EH (cell line): ENCODE measurements at places on chromosomes 7 and 10.
A peak's percentile ranks its signal among the peaks of the same experiment; 100 is the strongest.

- DNase-seq, result no peak
Observed at GRCh38 chr10:25280573-25280972, 105.8 kb downstream of the GPR158 start.

DNA sequence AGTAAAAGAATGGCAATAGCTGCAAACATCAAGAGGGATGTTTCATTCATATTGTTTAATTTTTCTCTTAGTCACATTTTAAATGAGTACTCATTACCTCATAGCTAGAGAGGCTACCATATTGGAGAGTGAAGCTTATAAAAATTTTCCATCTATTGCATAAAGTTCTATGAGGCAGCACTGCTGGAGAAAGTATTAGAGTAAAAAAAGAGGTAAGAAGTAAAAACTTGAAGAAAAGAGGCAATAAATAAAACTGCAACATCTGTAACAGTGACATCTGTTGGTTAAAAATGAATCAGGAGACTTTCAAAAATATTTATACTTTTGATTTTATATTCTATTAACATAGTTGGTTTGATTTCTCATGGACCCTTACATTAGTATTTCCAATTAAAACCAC lies 284.5 kb upstream of the SEMA3D start:
- DNase-seq, result peak; percentile 20

DNA sequence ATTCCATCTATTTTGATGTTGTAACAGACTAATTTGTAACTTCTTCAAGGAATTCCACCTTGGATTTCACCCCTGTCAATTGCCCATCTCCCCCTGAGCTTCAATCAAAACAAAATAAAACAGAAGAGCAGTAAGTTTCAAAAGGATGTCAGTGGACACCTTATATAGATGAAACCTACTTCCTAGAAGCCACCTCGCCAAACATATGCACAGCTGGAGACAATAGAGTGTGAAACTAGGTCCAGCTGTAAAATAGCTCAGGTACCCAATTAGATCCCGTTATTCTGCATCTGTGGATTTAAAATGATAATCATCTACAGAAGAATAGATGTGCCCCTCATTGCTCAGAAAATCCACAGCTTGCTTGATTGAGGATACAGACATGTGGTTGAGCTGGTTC lies 598.6 kb downstream of the SH2D4B start:
- DNase-seq, result no peak

- no peak for DNase-seq
Observed at GRCh38 chr10:111187096-111187495, 110.3 kb downstream of the ADRA2A start.

DNA sequence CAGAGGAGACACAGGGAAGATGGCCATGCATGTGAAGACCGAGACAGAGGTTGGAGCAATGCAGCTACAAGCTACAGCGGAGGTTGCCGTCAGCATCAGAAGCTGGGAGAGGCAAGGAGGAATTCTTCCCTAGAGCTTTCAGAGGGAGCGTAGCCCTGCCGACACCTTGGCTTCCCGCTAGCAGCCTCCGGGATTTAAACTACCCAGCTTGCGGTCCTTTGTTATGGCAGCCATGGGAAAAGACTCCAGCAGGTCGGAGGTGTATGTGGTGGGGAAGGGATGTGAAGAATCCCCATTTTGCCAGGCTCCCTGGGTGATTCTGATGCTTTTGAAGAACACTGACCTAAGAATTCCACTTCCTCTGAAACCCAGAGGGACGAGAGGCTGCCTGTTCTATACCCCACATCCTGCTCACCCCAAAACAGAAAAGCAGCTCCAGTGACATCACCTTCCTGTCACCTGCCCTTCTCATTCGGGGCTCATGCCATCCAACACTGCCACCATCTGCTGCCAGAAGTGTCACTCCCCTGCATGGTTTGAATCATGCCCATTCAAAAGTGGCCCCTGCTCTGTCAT lies 3.3 kb upstream of the SEPHS1 start:
- DNase-seq, result no peak

DNA sequence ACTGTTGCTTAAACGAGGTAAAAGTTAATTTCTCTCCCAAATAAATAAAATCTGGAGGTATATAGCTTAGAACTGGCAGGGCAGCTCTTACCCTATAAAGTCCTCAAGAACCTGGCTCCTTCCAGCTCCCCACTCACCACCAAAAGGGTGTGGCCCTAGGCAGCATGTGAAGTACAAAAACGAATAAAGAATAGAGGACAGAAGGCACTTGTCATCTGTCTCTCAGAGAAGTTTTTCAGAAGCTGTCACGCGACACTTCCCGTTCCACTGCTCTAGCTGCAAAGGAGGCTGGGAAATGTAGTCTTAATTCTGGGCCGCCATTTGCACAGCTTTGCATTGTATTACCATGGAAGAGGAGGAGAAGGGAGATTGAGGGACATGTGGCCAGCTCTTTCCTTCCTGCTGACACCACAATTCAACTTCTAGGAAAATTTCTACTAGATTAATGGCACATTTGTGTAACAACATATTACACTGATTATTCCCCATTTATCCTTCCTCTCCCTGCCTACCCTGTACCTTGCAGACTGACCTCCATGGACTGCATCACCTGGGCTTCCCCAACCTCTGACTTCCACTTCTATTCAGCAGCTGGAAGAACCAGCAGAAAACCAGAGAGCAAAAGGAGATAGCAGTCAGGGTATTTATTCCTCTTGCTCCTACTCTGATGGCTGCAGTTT lies 62.2 kb downstream of the CCDC71L start:
- peak; percentile 73 for DNase-seq

- no peak for DNase-seq
Observed at GRCh38 chr7:141421306-141421705, 129.9 kb upstream of the AGK start.

GRCh38 chr7:157769526-157770215 lies 432.9 kb downstream of the DNAJB6 start:
- DNase-seq, result no peak

- DNase-seq, result no peak
Observed at GRCh38 chr7:2007551-2007950, 225.2 kb downstream of the MAD1L1 start.

GRCh38 chr10:437698-438490 lies 251.6 kb downstream of the DIP2C start:
- no peak for DNase-seq

DNA sequence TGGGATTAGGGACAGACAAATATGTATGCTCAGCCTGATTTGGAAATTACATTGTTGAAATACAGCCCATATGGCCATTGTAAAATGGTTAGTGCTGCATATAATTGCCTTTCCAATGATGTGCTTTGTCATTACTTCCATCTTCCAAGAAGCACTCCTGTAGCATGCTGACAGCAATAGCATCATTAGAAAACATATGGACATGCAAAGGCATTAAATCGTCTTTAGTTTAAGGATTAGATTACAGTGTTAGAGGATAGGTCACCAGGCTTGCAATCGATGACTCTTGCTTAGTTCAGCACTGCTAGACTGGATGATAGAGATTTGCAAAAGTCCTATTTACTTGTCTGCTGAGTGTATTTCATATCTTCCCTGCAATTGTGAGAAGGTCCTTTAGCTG lies 17.4 kb downstream of the AUTS2 start:
- DNase-seq, result no peak

DNA sequence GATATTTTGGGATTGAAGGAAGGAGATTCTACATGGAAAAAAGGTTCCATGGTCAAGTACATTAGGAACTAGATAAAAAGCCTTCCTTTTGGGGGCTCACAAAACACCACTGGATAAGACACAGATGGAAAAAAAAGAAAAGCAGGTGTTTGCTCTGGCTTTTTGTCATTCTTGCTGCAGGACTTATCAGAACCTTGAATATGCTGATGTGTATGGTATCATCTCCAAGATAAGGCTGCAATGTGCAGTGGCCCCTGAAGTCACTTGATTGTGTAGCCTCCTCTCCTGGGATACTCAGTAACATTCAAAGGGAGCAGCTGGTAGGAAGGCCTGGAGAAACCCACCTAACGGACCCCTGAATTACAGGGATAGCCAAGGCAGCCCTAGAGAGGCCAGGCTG lies 54.1 kb upstream of the CARD11 start:
- no peak for DNase-seq

DNA sequence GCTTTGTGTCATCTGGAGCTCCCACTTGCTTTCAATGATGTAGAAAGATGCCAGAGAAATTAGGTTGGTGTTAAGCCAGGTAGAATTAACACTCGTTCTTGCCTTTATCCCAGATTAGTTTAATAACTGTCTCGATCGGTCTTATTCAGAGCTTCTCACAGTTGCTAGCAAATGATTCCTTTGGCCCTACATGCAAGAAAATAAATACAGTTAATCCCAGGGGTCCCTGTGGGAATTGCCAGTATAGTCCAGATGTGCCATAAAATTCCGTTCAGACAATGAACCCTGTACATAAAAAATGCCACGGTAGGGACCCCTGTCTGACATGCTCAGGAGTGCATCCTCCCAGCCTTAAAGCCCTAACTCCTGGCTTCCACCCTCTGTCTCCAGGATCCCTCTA lies 207.5 kb downstream of the ARHGAP12 start:
- DNase-seq, result no peak

GRCh38 chr10:4902571-4903011 lies 60.6 kb upstream of the AKR1C1 start:
- DNase-seq, result no peak

DNA sequence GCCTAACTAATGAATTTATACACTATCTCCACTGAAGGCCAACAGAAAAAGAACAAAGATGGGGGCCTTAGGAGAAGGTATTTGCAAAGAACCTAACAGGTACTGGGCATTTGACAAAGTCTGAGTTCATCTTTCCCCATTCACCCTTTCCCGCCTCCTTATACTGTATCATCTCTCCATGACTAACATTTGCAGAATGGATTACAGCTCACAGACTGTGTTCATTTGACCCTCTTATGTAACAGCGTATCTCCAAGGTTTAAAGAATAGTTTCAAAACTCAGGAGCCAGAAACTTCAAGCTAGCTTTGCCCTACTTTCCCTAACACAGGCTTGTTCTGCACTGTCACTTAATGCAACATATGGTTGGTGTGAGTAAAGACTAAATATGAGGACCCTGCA lies 238.7 kb upstream of the CELF2 start:
- DNase-seq, result peak; percentile 24

DNA sequence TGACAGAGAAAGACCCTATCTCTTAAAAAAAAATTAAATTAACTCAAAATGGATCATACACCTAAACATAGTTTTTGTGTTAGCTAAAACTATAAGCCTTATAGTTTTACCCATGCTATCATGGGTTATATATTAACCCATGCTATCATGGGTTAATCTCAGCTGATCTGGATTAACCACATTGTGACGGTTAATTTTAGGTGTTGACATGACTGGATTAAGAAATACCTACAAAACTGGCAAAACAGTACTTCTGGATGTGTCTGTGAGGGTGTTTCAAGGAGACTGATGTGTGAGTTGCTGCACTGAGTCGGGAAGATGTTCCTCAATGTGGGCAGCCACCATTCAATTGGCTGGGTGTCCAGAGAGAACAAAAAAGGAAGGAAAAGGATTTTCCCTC lies 44.3 kb upstream of the FXYD4 start:
- DNase-seq, result no peak

GRCh38 chr7:94344826-94345225 lies 49.9 kb upstream of the COL1A2 start:
- DNase-seq, result peak; percentile 87

DNA sequence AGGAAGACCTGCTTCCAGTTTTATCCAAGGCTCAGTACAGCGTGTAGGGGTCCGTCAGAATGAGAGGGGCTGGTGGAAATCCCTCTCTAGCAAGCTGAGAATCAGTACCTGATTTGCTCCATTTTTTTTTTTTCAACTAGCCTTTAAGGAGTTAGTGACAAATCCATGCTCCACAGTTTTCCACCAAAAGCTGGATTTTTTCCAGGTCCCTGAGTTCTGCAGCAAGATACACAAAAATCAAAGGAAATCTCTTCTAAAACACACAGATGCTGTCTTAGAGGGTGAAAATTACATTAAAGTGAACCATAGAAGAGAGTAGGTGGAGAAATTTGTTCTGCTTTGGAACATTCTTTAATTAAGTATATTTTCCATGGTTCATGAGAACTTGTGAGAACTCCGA lies 30.4 kb downstream of the MDFIC start:
- DNase-seq, result no peak

- no peak for DNase-seq
Observed at GRCh38 chr10:79053081-79053434, 15.7 kb upstream of the ZMIZ1 start.

DNA sequence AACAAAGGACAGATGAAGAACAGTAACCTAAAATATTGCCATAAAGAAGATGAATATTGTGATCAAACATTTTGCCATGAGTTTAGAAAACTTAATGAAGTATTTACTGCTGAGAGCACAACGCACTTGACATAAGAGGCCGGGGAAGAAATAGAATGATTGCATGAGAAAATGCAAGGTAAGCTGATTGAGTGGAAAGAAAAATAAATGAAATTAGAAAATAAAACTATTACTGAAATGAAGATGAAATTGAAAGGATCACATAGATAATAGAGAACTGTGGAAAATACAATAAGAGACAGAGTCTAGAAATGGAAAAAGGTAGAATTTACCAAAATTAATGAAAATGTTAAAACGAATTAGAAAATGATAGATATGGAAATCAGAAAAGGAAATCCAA lies 10.1 kb downstream of the RAB18 start:
- DNase-seq, result no peak

DNA sequence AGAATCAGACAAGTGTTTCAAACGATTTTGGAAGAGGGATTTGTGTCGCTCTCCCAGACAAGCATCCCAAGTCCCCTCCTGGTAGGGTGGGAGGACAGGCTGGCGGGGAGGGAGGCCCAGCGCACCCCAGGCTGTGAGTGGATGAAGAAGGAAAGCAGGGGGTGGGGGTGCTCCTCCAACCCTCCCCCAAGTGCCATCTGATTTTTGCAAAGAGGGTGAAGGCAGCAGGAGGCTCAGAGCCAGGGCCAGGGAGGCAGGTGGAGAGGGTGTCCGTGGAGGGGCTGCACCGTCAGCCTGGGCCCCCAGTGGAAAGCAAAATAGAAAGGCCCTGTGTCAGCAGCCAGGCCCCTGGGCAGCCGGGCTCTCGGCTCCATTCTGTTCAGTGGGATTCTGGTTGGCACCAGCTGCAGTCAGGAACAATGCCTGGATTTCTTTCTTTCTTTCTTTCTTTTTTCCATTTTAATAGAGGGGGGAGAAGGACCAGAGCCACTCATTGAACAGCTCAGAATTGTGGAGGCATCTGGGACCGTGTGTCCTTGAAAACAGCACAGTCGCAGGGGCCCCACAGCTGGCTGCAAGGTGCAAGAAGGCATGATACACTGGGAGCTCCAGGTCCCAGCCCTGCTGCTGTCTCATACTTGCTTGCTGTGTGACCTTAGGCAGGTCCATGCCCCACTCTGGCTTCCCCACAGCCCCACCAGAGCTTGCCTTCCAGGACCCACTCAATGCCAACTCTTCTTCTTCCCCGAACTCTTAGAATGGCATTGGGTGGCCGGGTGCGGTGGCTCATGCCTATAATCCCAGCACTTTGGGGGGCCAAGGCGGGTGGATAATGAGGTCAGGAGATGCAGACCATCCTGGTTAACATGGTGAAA lies 7.1 kb upstream of the ZMIZ1 start:
- DNase-seq, result no peak
